ENCODE measurements at places on chromosomes 1 and 21.
A peak's percentile ranks its signal among the peaks of the same experiment; 100 is the strongest.

DNA sequence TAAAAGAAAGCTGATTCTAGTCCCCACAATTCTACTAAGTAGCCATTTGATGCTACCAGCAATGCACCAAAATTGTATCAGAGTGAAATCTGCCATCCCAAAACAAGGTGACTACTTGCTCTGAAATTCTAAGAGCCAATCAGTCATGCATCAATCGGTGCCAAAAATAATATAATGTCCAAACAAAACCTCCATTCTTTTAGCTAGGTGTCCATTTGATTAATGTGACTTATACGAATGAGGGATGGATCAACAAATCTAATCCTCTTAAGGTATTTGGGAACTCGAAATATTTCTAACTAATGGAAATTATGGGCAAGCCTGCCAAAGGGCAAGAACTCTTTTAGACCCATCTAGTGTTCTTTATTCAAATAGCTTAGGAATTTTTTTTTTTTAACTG, 66.4 kb upstream of the NEK2 start:
- DNase-seq, result no peak

DNA sequence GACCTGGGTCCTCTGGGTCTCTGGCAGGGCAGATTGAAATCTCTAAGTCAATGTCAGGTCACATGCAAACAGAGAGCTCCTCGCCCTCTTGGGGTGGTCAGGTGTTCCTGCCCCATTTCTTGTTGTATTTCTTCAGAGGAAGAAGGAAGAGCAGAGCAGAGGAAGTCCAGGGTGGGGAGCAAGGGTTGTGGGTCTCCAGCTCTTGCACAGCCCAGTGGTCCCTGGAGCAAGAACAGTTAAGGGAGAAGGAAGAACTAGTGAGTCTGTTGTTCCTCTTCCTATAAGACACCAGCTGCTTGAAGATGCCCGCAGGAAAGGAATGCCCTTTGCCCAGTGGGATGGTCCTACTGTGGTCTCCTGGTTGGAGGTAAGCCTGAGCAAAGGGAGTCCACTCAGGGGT, 26.3 kb downstream of the MYOG start:
- DNase-seq, result no peak

DNA sequence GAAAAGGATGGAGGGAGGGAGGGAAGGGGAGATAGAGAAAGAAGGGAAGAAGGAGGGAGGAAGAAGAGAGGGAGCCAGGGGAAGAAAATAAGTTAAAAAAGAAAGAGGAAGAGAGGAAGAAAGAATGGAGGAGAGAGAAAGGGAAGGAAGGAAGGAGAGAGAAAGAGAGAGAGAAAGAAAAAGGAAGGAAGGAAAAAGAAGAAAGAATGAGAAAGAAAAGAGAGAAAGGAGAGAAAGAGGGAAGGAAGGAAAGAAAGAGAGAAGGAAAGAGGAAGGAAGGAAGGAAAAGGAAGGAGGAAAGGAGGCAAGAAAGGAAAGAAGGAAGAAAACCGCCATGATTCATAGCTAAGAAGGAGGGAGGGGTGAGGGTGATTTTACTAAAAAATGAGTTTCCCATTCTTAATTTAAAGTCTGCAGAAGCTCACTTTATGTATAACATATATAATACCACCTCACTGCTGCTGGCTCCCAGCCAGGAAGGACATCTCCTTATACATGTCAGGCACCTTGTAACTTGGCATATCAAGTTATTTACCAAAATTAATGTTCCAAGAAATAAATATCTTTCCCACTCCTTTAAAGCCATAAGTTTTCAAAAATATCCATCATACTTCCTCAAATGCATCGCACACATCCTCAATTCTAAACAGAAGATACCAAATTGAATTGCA, 46.0 kb upstream of the OLIG2 start:
- no peak for DNase-seq

GRCh38 chr1:54377040-54377691, 29.0 kb downstream of the SSBP3 start:
- no peak for DNase-seq

GRCh38 chr1:53468374-53468773, 9.2 kb downstream of the DMRTB1 start:
- no peak for DNase-seq

- no peak for DNase-seq
These were observed 27.8 kb downstream of the FNBP1L start for GRCh38 chr1:93475681-93476080.

DNA sequence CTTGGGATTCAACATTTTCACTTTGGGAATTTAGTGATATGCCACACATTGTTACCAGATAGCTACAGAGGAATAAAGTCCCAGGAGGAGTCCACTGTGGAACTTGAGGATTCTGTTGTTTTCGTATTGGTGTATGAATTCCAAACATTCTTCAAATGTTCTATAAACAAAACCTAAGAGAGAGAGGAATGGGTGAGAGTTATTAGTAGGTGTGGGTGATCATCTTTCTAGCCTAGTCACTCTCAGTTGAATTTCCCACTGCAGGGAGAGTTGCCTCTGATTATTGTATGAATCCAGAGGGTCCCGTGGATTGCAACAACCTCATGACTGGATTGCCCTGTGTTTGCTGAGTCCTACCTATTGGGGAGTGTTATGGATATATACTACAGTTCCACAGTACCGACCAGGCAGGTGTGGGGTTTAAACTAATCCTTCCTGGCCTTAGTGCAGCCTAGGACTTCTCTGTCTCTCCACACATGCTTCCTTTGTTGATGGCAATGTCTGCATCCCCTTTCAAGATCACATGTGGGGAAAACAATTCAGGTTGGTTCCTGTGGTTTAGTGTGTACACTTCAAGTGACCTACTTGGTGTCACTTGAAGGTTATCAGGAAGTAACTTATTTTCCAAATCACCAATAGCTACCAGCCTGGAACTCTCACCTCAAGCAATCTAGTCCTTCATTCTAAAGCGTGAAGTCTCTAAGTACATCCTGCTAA, 91.8 kb downstream of the ADCY10 start:
- DNase-seq, result no peak

DNA sequence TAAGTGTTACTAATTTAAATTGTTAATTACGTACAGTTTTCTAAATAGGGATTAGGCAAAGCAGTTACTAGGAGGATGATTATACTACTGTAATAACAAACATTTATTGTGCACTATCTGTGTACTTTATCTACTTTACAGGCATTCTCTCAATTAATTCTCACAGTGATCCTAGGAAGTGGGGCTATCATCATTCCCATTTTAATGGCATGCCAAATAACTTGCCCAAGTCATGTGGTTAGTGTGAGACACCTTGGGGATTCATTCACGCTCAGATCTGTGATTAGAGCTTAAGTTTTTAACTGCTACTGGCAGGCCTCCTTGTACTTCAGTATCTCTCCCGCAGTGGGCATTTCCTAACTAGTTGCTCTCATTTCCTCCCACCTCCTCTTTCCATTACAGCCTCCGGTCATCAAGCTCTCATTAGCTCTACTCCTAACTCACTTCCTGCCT, 11.5 kb downstream of the PHLDA3 start:
- DNase-seq, result no peak

GRCh38 chr1:36238433-36238832, 14.2 kb downstream of the THRAP3 start:
- no peak for DNase-seq

DNA sequence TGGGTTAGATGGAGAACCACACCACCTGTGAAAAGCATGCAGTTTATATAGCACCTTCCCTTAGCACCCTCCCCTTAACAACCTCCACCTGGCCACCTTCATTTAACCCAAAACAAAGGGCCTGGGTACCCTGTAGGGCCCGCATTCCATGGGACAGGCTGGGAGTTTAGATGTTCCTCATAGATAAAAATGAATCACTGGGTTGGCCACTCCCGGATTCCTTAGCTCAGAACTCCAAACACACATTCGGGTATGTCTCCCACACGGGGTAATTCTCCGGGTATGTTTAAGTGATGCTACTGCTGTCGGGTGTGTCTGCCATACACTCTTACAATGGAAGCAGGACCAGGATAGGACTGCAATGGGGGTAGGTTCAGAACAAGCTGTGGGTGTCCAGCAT, 43.9 kb upstream of the FOXO6 start:
- no peak for DNase-seq

GRCh38 chr1:7587108-7587772, 183.9 kb upstream of the VAMP3 start:
- DNase-seq, result no peak

DNA sequence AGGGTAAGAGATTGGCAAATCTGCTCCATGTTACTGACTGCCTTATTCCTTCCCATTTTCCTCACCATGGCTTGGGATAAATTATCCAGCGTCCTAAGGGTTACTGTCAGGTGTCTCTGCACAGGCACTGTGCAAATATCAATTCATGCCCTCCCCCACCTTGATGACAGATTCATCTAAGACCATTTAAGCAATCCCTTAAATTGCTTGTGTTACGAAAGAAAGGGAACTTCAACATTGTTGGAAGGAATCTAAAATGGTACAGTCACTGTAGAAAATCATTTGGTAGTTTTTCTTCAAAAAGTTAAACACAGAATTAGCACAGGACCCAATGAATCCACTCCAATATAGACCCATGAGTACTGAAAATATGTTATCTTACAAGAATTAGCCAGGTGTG, 17.6 kb upstream of the MTARC2 start:
- DNase-seq, result no peak

DNA sequence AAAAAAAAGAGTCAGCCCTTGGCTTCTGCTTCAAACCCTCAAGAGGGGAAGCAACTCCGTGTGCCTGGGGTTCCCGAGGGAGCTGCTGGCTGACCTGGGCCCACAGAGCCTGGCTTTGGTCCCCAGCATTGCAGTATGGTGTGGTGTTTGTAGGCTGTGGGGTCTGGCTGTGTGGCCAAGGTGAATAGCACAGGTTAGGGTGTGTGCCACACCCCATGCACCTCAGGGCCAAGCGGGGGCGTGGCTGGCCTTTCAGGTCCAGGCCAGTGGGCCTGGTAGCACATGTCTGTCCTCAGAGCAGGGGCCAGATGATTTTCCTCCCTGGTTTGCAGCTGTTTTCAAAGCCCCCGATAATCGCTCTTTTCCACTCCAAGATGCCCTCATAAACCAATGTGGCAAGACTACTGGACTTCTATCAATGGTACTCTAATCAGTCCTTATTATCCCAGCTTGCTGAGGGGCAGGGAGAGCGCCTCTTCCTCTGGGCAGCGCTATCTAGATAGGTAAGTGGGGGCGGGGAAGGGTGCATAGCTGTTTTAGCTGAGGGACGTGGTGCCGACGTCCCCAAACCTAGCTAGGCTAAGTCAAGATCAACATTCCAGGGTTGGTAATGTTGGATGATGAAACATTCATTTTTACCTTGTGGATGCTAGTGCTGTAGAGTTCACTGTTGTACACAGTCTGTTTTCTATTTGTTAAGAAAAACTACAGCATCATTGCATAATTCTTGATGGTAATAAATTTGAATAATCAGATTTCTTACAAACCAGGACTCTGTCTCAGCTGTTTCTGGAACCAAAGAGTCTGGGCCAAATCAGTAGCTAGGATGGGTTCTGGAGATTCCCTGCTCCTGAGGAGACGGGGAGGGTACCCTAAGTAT, 26.8 kb upstream of the KDM4A start:
- DNase-seq, result no peak

DNA sequence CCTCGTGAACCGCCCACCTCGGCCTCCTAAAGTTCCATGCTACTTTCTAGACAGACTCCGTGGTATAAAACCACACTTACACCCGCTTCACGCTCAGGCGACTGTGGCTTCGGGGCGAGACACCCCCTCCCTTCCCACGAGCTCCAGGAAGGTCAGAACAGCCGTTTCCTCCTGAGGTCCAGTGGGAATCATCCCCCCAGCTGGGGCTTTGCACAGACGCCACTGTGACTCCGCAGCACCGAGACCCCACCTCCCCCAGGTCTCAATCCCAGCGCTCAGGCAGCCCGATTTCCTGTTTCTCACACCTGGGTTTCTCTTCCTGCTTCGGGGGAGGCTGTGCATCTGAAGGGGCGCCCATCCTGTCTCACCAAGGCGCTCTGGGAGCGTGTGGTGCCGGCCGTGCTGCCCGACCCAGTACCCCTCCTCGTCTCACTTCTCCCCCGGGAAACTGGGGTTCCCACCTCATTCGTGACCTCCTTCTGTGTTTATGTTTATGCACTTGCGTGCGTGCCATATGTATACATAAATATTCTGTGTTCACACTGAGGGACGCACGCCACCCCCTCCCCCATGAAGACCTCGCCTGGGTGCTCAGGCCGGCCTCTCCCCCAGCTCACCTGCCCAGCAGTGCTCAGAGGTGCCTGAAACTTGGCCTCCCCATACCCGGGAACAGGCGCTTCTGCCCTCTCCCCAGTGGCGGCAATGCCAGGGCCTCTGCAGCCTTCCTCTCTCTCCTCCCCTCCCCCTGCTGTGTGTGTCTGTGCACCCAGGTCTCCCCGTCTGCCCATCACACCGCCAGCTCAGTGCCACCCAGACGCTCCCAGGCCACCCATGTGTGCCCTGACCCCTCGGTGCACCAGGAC, 14.6 kb downstream of the SLC35E2B start:
- DNase-seq, result peak; percentile 38

GRCh38 chr1:205355075-205355453, 1.7 kb downstream of the KLHDC8A start:
- DNase-seq, result no peak

GRCh38 chr1:203667616-203668015, 41.0 kb downstream of the ATP2B4 start:
- DNase-seq, result no peak

DNA sequence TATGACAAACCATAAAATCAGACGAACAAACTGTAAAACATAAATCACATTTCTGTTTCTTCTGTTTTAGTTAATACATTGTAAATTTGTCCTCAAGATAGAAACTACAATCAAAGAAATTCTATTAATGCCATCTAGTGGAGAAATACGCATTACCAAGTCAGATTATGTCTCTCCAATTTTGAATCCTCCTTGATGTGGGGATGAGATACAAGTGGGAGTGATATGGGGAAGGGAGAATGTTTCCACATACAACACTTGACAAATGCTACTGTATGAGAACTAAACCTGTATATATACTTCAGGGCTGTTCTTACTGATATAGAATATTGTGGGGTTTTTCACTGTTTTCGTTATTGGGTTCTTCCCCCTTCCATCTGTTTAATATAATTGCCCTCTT, 2.6 kb downstream of the HFM1 start:
- DNase-seq, result no peak

DNA sequence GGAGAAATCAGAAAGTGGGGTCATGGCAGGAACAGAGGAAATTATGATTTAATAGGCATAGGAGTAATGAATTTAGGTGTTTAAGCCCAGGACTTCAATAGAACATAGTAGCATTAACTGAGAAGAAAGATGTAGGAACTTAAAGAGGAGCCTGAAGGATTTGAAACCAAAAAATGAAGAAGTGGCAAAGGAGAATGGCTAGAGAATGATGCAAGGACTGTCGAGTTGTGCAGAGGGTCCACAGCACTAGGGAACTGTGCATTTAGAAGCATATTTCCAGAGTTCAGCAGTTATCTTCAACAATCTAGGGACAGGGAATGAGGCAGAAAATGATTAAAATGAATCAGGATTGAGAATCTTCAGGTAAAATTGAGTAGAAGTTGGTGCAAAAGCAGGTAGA, 328.1 kb upstream of the LYPLAL1 start:
- no peak for DNase-seq

- no peak for DNase-seq
These were observed 3.2 kb upstream of the ARTN start for GRCh38 chr1:43930168-43930948.

- DNase-seq, result no peak
These were observed 93.7 kb downstream of the HHIPL2 start for GRCh38 chr1:222454186-222454585.

GRCh38 chr1:109105881-109106280, 8.0 kb upstream of the ELAPOR1 start:
- DNase-seq, result no peak
